ENCODE measurements at places on chromosomes 1 and 21. TPM values are rescaled to one million over a fixed set of nuclear protein-coding genes. Genes with fewer than 3 reads are reported as not detected.
A peak's percentile ranks its signal among the peaks of the same experiment; 100 is the strongest.

- DNase-seq, result no peak
Measured at GRCh38 chr1:46404482-46405196, 10.5 kb downstream of the FAAH start.

DNA sequence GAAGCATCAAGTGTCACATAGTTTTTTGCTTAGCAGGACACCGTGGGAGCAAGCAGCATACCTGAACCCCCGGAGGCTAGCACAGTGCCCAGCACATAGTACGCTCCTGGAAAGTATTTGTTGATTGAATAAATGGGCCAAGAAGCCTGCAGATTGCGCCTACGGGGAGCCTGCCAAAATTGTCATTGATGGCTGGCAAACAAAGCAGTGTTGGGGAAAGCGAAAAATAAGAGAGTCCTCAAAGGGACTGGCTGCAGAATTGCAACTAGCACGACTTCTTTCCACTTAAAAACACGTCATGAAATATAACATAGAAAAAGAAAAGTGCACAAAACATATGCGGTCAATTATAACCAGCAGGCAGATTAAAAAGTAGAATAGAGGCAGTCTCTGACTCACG, 125.2 kb upstream of the GALNT2 start:
- DNase-seq, result no peak

GRCh38 chr1:162087111-162087510, 17.6 kb downstream of the NOS1AP start:
- no peak for DNase-seq

GRCh38 chr21:24160528-24160927, 1446.8 kb downstream of the MRPL39 start:
- no peak for DNase-seq

DNA sequence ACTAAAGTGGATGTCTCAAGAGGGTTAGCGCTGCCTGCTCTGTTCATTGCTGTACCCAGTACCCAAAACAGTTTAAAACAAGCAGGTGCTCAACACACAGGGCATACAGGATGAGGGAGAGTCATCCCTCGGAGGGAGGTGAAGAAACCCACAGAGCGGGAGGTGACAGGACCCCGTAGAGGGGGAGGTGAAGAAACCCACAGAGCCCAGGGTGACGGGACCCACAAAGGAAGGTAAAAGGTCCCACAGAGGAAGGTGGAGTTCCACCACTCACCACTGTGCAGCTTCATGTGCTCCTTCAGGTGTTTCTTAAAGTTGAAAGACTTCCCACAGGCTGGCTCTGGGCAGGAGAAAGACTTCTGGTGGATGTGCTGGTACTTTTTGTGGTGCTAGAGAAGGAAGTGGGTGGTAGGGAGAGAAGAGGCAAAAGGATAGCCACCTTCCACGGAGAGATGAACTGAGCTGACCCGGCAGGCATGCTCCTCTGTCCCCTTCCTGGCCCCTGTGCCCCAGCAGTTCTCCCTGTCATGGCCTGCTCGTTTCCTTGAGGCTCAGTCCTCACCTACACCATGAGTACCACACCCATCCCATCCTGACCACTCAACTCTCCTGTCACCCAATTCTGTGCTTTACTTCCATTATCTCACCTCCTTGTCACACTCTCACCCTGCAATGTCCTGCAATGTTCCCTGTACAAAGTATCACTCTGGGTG, 5.1 kb downstream of the ZNF692 start:
- DNase-seq, result no peak

- no peak for DNase-seq
Measured at GRCh38 chr1:154006136-154006535, 15.6 kb downstream of the RPS27 start.

- no peak for DNase-seq
Measured at GRCh38 chr1:58143972-58144697, 402.4 kb downstream of the OMA1 start.

GRCh38 chr1:109931911-109932636, 21.4 kb downstream of the CSF1 start:
- no peak for DNase-seq

- no peak for DNase-seq
Measured at GRCh38 chr1:21123287-21123948, 53.3 kb downstream of the EIF4G3 start.

DNA sequence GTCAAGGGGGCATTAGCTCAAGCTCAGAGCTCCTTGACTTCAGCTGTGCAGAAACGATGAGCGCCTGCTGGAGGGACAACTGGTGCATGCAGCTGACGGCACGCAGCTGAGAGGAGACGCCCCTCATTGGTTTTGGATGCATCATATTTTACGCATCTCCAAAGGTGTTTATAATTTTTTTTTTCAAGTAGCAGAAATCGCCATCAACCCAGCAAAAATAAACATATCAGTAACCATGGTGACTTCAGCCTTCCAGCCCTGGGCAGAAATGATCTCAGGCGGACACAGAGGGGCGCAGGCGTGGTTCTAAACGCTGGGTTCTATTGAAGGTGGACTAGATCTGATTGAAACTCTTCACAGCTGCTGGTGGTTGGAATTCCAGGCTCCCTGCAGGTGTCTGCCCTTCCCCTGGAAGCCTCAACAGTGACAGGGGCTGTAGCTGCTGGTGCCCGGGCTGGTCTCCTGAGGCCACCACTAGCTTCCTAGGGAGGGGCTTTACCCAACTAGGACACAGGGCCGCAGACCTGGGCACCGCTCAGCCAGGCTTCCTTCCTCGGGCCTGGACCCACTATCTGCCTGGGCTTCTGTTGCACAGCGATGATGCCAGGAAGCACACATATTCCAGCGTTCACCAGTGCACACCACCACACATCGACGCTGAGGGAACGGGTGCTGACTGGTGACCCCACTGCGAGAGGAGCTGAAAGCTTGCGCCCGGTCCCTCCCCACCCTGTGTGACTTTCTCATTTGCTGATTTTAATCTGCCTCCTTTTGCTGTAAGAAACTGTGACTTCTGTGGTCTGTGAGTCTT, 63.7 kb upstream of the ABCG1 start:
- no peak for DNase-seq

GRCh38 chr1:214400131-214400530, 119.2 kb downstream of the SMYD2 start:
- DNase-seq, result no peak

DNA sequence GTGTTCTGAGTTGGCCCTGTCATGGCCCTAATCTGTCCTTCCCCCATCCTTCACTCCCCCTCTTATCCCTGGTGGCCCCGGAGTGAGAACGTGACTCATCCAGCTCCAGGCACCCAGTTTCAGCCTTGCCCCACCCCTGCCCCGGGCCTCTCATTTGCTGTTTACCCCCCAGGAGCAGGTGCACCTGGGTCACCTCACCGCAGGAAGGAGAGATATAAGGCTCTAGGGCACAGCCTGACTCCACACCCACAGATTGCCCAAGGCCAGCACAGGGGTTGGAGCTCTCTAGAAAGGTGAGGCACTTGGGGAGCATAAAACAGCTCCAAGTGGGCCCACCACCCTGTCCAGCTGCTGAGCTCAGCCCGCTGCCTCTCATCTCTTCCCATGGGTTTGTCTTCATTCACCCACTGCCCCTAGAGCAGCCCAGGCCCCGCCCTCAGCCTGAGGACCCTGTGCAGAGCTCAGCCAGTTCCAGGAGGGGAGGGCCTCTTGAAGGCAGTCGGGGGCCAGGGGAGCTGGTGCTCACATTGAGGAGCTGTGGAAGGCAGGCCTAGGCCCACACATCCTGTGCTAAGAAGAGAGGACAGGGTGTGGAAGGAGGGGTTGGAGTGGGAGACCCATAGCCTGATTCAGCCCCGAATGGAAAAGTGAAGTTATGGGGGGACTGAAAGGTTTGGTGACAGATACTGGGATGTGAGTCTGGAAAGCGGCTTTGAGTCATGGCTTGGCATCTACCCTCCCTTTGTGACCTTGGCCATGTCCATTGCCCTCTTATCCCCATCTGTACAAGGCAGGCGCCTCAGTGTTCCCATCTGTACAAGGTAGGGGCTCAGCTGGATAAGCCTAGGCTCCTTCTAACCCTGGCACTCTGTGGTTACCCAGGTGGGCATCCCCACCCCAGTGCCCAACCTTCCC, 16.1 kb upstream of the GPR37L1 start:
- DNase-seq, result no peak

DNA sequence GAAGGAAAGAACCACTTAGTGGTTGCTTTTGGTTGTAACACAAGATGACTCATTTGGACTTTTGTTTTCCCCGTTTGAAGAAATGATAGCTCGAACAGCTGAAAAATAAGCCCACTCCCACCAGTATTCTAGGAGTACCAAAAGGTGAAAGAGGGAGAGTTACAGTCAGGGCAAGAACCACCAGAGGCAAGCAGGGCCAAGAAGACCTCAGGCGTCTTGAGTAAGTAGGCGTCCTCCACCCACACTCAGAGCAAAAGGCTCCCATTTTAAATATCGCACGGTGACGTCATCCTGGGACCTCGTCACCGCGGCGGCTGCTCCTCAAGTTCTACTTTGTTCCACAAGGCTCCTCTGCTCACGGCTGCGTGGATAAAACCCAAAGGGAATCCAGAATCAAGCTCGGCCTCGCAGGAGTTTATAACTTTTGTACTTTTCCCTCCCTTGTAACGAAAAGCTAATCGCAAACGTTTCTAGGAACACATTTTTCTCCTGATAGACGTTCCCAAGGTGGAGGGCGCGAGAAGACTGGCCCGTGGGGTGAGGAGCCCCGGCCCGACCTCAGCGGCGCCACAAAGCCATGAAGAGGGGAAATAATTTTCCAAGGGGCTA, 1.2 kb downstream of the BTG3 start:
- DNase-seq, result peak; percentile 89

DNA sequence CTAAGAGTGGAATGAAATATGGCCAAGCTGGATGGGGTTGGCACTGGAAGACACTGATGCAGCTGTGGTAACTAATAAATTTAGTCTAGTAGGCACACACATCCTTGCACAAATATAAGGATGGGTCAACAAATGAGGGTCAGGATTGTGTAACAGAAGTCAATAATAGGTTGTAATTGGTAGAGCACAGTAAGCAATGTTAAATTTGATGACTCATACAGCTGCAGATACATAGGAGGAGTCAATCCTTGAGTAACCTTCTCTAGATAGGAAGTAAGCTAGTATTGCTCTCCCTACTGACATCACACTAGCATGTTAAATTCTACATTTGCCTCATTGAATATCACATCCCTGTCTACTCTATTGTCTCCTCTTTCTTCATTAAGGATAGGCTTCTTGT, 332.1 kb downstream of the PTPRC start:
- no peak for DNase-seq

DNA sequence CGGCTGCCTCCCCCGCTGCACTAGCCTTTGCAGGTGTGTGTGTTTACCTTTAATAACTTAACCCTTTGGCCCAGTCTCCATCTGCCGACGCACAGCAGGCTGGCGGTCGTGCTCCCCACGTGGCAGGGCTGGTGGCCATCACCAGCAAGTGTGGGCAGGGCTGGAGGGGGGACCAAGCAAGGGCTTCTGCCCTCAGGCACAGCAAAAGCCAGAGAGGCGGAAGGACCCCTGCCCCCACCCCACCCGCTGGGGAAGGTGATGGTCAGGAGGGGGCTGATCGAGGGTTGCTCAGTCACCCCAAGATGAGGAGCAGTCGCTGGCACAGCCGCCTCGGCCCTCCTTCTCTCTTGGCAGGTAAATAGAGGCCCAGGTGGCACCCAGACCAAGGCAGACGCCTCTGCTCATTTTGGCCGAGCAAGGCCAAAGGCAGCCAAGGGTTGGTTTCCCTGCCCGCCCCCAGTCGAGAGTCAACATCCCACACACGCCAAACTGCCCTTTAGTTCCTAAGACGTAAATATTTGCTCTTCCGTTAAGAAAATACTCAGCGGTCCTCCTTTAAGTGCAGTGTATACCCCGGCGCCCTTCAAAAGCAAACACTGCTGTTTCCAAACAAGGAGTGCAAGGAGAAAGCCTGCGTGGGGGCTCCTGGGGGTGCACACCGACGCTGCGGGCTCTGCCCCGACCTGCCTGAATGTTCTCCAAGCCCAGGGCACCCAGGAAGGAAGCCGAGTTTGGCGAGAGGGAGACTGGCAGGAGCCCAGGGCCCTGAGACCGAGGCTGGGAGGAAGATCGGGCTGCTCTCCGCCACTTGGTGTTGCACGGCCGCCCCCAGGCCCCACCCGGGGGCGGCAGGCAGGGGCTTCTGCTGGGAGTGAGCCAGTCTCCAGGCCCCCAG, 82.7 kb downstream of the SIK1 start:
- DNase-seq, result no peak

DNA sequence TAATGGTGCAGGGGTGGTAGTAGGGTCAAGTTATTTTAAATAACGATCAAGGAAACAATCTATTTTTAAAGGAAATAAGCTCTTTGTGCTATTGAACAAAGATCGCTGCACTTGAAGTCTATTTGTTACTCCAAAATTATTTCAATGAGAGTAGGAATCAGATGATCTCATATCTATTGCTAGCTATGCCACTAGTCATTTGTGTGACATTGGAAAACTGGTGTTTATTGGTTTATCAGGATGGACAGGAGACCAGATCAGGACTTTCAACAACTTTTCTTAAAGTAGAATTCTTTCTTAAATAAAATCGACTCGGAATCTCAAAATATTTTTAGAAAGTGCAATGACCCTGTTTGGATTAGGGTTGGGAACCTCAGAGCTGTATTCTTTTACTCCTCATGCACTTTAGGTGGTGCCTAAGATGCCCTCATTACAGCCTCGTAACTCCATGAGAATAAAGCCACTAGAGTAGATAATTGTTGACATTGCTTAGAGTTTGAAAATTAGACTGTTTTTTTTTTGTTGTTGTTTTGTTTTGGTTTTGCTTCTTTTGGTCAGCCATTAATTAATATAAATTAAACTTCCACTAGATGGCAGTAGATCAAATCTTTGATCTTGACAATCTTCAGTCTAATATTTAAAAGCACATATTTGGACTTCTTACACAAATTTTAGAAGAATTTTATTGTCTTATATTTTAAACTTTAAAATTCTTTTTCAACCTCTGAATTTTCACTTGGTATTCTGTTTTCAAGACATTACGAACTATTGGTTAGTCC, 352.4 kb downstream of the USP25 start:
- no peak for DNase-seq

- DNase-seq, result no peak
Measured at GRCh38 chr1:23282957-23283356, 61.1 kb downstream of the HNRNPR start.

- DNase-seq, result no peak
Measured at GRCh38 chr1:218255090-218255489, 30.0 kb upstream of the RRP15 start.

- no peak for DNase-seq
Measured at GRCh38 chr1:47409311-47410067, 6.6 kb upstream of the FOXE3 start.

- DNase-seq, result no peak
Measured at GRCh38 chr1:8047686-8048445, 21.8 kb upstream of the ERRFI1 start.

Gene FCAMR
- not detected for total RNA-seq

Gene MEGF6
- total RNA-seq, result 69.0 TPM

Gene F5
- 1.3 TPM for total RNA-seq

Gene AMIGO1
- 1.0 TPM for total RNA-seq

Gene ATP1A2
- total RNA-seq, result 1.2 TPM

Gene SPRR2A
- total RNA-seq, result not detected

Gene RCC2
- total RNA-seq, result 21.3 TPM

Gene TRAF3IP3
- 1.3 TPM for total RNA-seq

All from uterus (tissue), 4 donors.